AG04450 (cell line): ENCODE measurements at places on chromosomes 12 and 14.

GRCh38 chr12:97637770-97638169 is 175.2 kb downstream of the RMST start:
- DNase-seq = no peak

GRCh38 chr12:31518680-31519227 is 72.2 kb downstream of the DENND5B start:
- DNase-seq = peak; percentile 99

DNA sequence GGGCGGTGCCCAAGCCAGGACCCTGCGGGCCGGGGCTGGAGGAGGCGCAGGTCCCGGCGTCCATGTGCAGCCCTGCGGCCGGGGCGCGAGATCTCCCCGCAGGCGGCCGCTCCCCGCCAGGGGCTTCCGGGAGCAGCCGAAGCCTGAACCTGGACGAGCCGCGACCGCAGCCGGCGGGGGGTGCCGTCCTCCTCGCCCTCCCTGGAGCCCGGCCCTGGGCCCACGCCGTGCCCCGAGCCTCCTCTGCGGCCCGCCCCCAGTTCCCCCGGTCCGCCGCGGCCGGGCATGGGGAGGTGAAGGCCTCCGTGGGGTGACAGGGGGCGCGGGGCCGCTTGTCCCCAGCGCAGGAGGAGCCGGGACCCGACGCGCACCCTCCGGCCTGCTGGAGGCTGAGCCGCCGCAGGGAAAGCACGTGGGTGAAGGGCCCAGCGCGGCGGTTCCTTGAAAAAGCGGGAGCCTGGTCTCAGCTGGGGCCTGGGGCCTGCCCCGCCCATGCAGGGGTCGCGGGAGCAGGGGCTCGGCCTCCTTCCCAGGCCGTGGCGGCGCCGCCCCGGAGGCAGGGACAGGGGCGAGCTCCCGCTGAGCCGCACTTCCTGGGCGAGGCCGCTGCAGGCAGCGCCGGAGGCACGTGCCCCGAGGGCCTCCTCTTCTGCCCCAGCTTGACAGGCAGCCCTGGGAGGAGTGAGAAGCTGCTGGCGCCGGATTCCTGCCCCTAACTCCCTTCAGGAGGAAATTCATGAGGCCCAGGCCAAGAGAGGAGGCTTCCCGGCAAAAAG is 55.6 kb upstream of the PPP2R5C start:
- no peak for DNase-seq

DNA sequence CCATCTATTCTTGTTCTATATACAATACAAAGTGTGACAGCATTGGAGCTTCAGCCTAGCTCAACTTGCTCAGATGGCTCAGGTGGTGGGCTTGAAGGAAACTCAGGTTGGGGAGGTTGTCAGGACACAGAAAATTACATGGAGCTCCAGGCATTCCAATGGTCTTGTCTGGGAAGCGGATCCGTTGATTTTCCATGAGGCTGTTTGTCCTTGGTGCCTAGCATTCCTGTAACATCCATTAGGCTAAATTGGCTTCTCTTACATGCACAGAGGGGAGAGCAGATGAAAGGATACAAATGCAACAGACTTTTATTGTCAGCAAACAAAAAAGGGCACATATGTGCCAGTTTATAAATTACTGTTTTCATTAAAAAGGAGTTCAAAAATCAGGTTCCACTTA is 75.5 kb upstream of the OTX2 start:
- DNase-seq = no peak

GRCh38 chr12:131021154-131021541 is 67.4 kb downstream of the ADGRD1 start:
- DNase-seq = no peak

DNA sequence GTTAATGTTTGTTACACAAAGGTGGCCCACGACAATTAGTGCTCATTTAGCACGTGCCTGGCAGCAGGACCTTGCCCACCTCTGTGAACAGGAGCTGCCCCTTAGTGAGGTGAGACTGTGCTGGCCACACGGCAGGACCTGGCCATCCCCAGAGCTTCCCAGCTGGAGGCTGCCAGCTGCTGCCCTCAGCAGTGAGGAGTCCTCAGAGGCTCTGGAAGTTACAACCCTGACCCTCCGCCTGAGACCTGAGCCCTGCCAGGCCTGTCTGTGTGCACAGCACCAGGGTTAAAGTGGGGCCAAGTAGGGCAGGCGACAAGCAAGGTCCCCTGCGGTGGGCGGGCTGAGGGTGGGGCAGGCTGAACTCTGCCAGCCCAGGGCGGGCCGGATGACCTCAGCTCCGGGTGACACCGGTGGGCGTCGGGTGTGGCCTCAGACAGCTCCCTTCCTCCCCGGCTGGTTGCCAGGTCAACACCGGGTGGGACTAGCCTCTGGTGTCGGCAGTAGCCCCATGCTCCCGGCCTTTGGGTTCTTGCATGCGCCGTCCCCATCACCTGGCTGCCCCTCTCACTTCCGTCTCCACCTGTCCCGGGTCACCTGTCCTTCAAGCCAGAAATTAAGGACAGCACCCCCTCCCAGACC is 9.2 kb upstream of the LBHD2 start:
- DNase-seq = no peak

- DNase-seq = no peak
These were observed 2.7 kb downstream of the MED6 start for GRCh38 chr14:70597731-70598130.

DNA sequence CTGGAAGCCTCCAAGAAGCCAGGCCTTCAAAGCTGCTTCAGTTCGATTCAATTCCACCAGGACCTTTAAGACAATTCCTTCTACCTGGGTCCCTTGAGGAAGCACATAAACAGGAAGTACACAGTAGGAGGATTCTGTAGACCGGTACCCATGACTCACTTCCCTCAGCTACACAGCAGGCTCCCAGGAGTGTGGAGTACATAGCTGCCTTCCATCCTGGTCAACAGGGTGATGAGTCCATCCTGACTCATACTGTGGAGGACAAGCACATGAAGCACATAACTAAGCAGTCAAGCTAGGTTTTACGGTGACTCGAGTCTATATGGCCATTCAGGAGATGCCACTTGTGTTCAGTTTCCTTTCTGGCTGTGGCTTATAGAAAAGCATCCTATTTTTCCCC is 197.6 kb upstream of the RBM19 start:
- DNase-seq = peak; percentile 54

DNA sequence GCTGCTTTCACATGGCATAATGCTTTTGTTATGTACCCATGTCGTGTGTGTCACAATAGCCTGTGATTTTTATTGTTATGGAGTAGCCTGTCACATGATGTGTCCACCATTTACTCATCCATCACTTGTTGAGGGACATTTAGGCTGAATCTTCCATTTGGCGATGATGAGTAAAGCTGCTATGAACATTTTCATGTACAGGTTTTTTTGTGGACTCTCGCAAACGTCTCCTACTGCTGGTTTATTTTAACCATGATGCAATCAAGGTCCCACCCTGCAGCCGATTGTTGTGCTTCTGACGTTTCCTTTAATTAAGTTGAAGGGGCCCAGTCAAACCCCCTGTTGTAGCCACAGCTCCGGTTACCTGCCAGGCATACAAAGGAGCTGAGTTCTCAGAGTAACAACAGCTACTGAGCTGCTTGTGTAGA is 63.2 kb downstream of the ZNF664 start:
- DNase-seq = no peak

DNA sequence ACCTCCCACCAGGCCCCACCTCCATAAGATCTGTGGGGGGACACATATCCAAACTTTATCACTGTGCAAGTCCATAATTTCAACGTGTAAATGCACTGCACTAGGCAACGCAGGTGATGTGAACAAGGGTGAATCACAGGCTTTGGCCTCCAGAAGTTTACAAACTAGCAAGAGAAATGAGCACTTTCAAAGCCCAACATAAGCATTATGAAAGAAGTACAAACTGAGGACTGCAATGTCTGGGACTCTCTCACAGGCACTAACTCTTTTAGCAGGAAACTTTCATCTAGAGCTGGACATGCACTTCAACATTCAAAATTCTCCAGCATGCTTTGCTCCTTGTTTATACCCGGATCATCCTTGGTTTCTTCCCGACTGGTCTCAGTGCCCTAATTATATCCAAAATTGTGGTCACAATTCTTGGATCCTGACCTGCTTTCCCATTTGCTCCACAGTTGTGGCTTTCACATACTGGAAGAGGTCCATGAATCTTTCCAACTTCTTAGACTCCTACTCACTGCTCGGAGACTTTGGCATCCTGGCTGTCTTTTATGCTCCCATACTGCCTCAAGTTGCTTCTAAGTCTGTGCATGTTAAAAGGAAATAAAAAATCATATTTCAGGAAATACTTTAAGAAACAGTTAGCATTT is 44.9 kb upstream of the STRAP start:
- no peak for DNase-seq

GRCh38 chr12:22122359-22122758 is 76.3 kb downstream of the CMAS start:
- no peak for DNase-seq

DNA sequence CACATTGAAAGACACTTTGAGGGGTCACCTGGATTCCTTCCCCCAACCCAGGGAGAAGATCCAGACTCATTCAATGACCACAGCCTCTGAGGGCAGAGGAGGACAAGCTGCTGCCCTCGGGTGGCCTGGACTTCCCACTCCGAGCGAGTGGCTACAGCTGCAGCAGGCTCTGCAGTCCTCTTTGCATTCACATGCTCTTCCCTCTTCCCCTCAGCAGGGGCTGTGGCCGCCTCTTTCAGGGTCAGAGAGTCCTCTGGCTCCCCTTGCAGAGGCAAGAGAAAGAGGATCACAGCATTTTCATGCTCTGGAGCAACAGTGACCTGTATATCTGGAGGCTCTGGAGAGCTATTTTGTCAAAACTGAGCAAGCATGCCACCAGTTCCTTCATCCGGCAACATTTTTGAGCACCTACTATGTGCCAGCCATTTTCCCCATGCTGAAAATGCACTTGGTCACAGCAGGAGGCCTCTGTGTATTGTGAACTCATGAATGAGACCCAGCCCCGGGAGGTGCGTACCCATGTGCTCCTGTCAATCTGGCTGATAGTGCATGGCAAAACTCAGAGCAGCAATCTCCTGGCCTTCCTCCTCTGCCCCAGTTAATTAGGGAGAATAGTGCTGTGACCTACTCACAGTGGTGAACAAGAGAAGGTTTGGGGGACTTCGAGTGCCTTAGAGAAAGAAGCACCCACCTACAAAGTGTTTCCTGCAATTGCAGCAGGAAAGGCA is 42.9 kb upstream of the KCNA5 start:
- DNase-seq = no peak
